ENCODE measurements at places on chromosomes 7 and 10.
A peak's percentile ranks its signal among the peaks of the same experiment; 100 is the strongest.

DNA sequence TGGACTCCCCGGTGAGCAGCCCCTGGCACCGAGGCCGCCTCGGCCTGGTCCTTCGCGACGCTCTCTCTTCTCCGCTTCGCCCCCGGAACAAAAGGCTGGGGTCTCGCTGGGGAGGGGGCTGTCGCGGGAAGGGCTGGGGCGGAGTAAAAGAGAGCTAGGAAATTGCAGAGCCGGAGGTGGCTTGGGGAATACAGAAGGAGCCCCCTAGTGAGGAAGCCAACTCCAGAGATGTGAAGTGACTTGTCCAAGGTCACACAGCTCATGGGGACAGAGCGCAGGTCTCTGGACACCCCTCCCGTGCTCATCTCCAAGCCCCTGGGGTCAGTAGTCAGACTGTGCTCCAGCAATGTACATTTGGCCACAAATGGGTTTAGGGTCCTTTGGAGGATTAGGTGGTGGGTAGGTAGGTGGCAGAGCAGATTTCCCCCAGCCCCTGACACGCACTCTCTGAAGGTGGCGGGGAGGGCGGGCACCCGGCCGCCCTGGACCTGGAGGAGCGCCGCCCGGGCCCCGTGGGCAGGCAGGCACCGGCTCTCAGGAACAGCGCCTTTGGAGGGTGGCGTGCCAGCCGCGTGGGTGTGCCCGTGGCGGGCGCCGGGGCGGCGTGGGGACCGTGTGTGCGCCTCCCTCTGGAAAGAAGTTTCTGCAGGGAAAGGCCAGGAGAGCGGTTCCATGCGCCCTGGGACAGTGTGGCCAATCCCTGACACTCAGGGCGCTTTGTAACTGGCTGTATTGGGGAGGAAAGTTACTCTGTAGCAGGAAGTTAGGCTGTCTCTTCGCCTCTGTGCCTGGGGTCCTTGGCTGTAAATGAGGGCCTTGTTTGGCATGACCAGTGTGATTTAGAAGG is 910 bp downstream of the WIPF3 start:
- DNase-seq, result no peak

DNA sequence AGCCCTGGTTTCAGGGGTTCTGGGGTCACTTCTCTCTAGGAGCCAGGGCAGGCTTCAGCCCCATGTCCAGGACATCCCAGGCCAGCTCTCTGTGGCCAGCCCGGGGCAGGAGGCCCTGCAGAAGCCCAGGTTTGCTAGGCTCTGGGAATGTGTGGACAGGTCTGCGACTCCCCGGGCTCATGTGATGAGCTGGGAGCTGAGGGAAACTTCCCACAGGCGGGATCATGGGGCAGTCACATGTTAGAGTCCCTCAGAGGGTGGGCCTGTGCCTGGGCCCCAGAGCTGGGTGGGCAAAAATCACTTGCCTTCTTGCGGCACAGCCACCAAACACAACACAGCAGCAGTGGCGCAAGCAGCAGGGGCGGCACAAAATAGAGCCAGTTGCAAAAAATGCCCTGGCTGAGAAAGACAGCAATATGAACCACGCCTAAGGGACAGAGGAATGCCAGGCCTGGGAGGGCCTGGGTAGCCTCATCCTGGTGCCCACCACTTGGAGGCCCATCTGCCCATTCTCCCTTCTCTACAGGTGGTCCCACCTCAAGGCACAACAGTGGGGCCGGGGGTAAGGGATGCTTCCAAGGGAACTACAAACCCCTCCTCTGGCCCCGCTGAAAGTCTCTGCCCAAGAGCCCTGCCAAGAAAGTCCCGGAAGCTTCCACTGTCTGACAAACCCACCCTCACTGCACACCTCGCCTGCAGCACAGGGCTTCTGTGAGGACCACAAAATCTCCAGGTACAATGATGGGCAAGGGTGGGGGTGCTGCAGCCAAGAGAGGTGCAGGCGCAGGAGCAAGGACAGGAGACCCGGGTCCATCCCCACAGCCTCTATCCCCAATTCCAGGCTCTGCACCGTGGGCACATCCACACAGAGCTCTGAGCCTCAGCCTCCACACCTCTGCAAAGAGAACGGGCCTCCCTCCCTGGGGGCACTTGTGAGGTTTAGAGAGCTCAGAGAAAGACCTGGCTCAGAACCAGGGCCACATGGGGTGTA is 34.6 kb upstream of the ANTXRL start:
- DNase-seq, result no peak

GRCh38 chr10:25174461-25175230 is at the start of gene GPR158:
Gene GPR158 (plus strand): TSS chr10:25175001. CDS start chr10:25175421, 420 bp downstream.
- DNase-seq, result peak; percentile 68

GRCh38 chr10:7070950-7071349 is 339.9 kb downstream of the SFMBT2 start:
- DNase-seq, result no peak

DNA sequence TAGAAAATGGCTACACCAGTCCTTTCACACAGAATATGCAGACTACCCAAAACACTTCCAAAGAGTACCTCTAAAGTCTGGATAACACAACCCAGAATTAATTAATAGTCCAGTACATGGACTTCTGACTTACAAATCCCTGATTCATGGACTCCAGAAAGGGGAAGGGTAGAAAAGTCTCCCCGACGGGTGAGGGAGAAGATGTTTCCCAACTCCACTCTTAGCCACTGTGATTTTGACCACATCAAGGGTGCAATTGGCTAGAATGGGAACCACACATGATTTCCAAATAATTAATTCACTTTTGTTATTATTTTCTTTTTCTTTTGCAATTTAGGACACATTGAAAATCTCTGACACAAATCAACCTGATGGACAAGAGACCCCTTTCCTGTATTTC is 1.4 kb downstream of the TMEM130 start:
- DNase-seq, result no peak

DNA sequence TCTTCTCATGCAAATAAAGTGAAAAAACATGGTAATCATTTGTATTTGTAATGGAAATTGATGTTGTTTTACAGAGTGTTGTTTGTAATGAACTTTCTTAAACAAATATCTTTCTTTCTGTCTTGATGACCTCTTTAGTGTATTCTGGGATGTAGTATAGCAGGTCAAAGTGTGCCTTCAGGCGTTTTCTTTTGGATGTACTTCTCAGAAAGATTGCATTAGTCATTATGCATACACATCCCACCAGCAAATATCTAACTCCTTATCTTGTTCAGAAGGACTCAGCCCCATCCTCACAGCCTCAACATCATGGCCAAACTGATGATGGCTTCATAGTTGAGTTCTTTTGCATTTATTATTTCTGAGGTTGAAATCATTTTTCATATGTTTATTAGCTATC is 124.7 kb downstream of the LRRC18 start:
- DNase-seq, result no peak

- no peak for DNase-seq
Measured at GRCh38 chr7:114988755-114989375, 67.0 kb downstream of the MDFIC start.

DNA sequence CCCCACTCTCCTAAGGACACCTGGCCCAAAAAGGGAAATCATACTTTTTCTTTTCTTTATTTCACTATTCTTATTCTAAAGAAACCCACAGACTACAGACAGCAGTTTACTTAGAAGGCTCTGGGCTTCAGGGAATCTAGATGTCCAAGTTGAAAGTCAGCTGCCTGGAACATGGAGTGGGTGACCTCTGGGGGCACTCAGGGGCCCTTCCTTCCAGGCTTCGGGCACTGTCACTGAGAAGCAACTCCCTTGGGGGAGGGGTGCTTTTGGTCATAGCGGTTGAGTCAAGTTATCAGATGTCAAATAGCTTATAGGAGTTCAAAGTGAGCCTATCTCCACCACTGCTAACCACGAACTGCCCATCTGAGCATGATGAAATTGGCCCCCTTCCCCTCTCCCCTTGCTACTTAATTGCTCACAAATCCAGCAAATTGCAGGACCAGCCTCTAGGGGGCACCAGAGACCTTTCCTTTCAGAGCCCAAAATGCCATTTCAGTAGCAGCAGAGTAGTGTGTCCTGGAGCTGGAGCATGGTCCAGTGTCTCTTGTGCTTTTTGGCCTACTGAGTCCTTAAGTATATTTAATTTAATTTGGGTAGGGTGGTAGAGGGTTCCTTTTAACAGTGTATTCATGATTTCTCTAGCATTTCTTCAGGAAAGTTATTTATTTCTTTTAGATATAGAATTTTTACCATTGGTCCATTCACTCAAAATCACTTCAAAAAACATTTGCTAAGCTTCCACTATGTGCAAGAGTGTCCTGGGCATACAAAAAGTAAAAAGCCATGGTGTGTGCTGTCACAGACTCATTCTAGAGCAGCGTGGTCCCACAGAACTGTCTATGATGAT is 463.8 kb downstream of the KCNMA1 start:
- peak; percentile 5 for DNase-seq

DNA sequence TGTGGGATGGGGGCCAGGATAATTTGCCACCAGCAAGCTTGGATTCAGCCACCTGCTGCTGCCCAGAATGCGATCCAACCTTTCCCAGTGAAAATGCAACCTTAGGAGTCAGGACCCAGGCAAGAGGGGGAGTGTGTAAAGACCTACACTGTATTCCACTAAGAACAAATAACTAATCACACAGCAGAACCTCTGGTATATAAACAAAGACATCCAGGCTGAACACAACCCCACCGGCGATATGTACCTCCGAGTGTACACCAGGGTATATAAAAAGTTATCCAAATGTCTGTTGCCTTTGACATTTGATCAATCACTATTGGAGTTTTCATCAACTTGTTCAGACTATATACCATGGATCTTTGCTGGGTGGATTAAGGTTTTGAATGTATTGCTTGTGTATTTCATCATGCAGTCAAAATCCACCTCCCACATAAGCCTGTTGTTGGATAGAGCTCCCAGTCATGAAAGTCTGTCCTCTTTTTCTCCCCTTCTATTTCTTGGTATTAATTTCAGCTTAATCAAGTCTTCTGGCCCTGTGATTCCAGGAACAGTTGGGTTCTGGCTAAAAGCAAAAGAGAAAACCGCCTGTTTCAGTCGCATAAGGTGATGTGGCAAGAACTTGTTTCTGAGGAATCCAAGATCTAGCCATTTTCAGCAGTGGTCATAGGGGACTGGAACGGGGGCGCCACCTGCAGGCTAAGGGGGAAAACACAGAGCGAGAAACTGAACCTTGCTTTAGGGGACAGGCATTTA is 290.7 kb downstream of the CCDC3 start:
- DNase-seq, result peak; percentile 50

DNA sequence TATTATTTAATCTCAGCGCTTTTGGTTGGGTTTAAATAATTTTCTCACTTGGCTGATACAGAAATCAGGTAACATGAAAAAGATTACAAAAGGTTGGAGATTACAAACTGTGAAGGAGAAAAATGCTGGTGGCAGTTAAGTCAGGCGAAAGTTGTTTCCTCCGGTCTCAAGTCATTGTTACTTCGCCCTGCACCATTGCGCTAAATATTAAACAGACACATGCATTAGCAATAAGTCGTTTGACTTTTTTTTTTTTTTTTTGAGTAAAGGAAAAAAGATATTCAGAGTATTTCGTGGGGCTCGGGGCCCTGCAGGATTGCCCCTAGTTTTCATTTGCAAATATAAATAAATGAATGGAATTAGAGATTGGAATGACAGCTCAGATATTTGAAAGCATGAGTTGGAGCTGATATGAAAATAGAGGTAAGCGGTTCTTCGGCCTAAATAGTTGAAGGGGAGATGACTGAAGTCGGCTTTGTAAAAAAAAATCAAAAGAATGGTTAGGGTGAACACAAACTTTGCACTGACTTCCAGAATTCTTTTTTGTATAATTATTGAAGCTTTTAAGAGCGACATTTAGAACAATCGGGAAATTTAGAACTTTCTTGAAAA is 914 bp downstream of the SDHAF3 start:
- DNase-seq, result no peak

DNA sequence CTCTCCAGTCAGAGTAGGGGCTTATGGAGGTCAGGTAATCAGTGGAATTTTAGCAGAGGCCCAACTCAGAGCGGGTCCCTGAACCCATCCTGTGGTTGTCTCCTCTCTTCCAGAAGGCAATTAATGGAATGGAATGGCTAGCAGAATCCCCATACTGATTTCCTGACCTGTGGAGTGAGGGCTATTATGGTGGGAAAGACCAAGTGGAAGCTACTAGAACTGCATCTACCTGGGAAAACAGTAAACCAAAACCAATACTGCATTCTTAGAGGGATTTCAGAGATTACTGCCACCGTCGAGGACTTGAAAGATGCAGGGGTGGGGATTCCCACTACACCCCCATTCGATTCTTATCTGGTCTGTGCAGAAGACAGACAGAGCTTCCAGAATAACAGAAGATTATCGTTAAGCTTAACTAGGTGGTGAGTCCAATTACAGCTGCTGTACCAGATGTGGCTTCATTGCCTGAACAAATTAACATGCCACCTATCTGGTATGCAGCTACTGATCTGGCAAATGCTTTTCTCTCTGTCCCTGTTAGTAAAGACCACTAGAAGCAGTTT is 73.2 kb downstream of the LMBR1 start:
- DNase-seq, result no peak

DNA sequence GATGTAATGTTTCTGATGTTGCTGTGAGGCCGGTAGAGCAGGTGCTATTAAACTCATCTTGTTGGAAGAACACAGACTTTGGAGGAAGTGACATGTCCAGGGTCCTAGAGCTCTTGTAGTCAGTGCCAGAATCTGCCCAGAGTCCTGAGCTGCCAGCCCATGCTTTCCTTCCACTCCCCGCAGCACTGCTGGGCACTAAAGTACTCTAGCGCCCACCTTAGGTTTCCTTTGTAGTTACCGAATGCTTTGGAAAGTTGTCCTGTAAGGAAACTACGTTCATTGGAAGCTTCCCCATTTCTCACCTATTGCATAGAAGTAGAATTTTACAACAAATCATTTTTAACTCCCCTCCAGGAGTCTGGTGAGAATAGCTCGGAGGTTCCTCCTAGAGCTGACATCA is 11.0 kb downstream of the ZNF862 start:
- no peak for DNase-seq

DNA sequence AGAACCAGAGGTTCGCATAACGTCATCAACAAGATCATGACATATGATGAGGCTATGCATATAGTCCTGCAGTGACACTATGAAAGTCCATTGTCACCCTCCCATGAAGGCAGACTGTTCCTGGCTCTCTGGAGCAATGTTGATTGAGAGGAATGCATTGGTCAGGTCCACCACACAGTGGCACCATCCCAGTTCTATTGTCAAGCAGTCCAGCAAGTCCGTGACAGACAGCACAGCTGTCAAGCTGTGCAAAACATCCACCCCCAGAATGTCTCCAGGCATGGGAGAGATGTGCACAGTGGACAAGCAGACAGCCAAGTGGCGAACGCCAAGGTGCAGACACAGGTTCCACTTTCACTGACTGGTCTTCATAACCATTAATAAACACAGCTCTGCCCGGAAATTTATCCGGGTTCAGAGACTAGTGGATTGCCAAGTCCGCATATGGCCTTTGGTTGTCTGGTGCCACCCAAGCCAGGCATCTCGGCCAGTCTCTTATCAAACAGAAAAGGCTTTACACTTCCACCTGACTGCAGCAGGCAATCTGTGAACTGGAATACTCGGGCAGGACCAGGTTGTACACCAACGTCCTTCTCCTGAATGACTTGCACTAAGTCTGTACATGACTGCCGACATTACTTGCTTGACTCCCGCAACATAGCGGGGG is 7.2 kb downstream of the RNF133 start:
- no peak for DNase-seq

- no peak for DNase-seq
Measured at GRCh38 chr7:117828825-117829224, 44.4 kb downstream of the CTTNBP2 start.
